Hematopoietic multipotent progenitor cell treated with erythropoietin and hydrocortisone succinate and interleukin-3 and kit ligand, for 15 days (in vitro differentiated cells): ENCODE measurements at places on chromosomes 7 and 10.

- no peak for DNase-seq
Observed at GRCh38 chr7:11436316-11436715, 395.7 kb downstream of the THSD7A start.

- no peak for DNase-seq
Observed at GRCh38 chr7:35736725-35737124, 41.8 kb upstream of the HERPUD2 start.

- no peak for DNase-seq
Observed at GRCh38 chr10:60495338-60496055, 105.8 kb upstream of the ANK3 start.

DNA sequence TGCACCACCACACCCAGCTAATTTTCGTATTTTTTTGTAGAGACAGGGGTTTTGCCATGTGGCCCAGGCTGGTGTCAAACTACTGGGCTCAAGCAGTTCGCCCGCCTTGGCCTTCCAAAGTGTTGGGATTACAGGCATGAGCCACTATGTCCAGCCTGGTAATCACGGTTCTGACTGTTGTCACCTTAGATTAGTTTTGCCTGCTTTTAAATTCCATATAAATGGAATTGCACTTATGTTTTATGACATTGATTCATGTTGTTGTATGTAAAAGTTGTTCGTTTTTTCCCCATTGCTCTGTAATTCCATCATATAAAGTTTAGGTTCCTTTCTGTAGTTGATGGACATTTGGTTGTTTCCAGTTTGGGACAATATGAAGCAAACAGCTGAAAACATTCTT, 106.0 kb downstream of the CAMK1D start:
- DNase-seq, result no peak

- DNase-seq, result no peak
Observed at GRCh38 chr7:100358027-100358856, at the start of gene PILRB. PILRB (plus strand) TSS chr7:100358117; CDS start chr7:100358303, 186 bp downstream.

- DNase-seq, result no peak
Observed at GRCh38 chr10:72899545-72899944, 6.0 kb downstream of the OIT3 start.

DNA sequence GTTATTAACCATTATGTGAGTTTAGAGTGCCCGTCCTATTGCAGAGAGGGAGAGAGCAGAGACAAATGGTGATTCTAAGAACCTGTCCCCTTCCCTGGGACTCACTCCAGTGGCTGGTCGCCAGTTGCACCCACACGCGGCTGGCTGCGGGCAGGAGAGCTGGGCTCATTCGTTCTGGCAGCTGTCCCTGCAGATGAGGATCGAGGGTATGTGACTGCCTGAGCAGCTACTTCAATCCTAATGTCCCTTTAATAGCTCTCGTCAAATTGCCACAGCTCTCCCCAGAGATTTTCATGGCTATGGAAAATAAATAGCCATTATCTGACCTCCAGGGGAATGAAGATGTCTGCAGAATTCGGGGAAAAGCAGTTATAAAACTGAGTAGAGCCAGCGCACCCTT, 41.6 kb downstream of the RBM28 start:
- DNase-seq, result no peak

DNA sequence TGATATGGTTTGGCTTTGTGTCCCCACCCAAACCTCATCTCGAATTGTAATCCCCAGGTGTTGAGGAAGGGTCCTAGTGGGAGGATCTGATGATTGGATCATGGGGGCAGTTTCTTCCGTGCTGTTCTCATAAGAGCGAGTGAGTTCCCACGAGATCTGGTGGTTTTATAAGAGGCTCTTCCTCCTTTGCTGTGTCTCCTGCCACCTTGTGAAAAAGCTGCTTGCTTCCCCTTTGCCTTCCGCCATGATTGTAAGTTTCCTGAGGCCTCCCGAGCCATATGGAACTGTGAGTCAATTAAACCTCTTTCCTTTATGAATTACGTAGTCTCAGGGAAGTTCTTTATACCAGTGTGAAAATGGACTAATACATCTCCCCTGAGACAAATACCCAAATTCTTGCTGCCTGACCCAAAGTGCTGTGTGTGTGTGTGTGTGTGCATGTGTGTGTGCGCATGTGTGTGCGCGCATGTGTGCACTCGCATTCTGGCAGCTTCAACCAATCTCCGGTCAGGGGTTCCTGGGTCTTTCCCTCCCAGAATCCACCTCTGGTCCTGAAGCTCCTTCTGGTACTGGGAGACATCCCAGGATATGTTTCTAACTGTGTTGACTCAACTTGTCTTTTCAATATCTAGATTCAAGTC, 98.1 kb upstream of the LRRC4 start:
- DNase-seq, result no peak

DNA sequence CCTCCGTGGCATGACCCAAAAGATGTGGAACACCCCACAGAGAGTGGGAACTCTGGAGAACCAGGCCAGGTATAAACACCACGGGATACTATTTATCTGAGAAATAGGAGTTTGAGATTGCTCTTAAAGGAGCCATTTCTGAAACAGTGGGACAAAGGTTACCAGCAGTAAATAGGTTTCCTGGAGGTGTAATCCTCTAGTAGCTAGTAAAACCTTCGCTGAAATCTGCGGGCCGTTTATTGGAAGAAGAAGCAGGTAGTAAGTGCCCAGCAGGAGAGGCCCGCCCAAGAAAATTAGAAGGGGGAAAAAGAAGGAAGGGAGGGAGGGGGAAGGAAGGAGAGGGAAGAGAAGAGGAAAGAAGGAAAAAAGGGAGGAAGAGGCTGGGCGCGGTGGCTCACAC, 51.6 kb downstream of the CHST3 start:
- DNase-seq, result no peak

GRCh38 chr7:151880688-151881087, 3.8 kb upstream of the PRKAG2 start:
- no peak for DNase-seq

DNA sequence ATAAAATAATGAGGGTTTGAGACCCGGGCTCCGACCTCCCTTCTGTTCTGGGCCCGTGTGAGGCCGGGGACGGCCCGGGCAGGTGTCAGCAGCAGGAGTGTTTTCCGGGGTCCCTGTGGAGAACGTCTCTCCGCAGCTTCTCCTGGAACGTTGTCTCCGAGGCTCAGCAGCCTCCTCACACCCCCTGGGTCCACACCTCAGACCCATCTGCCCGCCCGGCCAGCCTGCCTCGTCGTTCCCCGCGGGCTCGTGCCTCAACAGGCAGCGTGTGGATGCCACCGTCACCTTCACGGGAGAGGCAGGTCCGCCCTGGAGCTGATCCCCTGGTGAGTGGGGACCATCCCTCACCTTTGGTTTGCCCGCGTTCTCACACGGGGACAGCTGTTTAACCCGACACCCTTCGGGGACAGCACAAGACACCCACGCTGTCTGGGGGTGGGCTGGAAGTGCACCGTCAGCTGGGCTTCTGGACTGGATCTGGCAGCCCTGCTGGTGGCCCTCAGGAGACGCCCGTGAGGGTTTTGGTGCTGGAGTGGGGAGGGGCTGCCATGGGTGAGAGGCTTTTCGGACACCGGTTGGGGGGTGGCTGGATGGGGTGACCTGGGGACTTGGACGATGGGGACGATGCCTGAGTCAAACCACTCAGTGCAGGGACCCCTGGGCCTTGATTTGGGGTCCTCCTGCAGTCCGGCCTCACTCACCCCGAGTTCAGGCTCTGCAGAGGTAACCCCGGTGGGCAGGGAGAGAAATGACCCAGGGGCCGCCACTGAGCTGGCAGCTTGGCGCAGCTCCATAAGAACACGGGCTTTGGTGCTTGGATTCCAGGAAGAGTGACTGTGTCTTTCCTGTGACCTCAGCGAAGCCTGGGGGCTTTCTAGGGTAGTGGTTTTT, 131.7 kb downstream of the DNAJB6 start:
- DNase-seq, result no peak

DNA sequence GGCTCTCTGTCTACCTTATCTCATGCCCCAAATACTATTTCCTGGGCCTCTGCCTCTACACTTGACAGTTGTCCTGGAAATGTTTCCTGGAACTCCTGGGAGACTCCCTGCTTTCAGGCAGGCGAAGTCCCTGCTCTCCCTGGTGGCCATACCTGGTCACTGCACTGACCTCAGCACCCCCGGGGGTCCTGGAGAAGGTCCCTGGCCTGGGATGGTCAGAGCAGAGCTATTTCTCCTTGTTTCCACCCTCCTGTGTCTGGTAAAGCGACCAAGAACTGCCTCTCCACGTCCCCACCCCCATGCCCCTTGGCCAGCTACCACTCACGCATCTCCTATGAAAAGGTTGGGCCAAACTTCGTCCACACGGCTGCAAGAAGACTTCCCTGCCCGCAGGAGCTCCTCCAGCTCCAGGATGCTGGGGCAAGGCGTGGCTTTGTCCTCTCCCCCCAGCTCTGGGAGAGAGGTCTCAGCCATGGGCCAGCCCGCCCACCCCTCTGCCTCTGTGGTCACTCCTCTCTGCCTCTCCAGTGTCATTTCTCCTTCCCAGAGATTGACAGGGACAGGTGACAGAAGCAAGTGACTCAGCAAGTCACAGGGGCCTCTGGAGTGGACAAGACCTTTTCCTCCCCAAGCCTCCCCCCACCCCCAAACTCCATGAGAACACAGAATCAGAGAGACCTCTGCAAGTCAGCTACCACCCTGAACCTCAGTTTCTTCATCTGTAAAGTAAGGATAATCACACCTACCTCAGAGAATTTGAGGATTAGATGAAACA, 2.6 kb upstream of the SAMD8 start:
- no peak for DNase-seq

DNA sequence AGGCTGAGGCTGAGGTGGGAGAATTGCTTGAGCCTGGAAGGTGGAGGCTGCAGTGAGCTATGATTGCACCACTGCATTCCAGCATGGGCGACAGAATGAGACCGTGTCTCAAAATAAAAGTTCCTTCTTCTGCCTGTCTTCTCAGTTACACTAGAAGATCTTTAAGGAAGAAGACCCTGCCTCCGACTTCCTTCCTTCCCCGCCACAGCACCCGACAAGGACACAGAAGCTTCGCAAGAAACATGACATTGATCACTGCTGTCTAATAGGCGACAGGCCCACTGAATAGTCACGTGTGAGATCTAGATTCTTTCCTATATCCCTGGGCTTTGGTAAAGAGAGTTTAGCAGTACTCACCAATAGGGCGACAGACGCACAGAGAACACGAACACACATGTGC, 118.2 kb downstream of the PRPF18 start:
- DNase-seq, result no peak

DNA sequence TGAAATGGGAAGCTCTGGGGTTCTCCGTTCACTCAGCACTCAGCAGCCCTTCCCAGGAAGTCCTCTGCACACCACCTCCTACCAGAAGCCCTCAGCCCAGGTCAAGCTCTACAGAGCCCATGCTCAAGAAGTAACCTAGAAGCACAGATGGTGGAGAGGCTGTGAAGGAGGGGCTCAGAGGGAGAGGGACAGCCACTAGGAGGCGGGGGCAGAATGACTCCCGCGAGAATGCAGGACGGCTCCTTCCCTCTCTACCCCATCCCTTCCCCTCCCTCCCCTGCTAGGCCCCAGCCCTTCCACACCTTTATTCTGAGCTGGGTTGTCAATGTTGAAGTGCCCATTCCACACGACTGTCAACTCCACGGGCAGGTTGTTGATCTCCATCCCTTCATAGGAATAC, 373.2 kb downstream of the PLXNA4 start:
- no peak for DNase-seq

GRCh38 chr7:2196381-2197378, 36.1 kb downstream of the MAD1L1 start:
- DNase-seq, result no peak

DNA sequence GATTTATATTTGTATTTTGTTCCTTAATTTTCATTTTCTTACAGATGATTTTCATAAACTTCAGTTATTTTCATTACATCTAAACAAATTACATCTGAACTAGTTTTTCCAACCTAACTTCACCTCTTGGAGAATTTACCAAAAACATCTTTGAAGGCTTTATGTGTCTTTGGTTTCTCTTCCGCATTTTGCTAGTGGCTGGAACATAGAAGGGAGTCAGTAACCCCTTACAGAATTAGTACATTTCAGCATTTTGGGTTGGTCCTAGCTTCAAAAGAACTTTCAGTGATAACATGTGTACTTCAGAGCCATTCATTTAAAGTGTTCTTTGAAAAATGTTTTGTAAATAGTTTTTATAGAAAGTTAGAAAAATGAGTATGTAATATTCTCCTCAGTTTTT, 169.8 kb upstream of the MTPN start:
- no peak for DNase-seq

GRCh38 chr7:129889133-129889844, 63.5 kb downstream of the UBE2H start:
- no peak for DNase-seq

- no peak for DNase-seq
Observed at GRCh38 chr10:61958311-61958710, 56.8 kb downstream of the ARID5B start.
